SK-N-DZ (cell line): ENCODE measurements at places on chromosomes 12 and 14.
A peak's percentile ranks its signal among the peaks of the same experiment; 100 is the strongest.

DNA sequence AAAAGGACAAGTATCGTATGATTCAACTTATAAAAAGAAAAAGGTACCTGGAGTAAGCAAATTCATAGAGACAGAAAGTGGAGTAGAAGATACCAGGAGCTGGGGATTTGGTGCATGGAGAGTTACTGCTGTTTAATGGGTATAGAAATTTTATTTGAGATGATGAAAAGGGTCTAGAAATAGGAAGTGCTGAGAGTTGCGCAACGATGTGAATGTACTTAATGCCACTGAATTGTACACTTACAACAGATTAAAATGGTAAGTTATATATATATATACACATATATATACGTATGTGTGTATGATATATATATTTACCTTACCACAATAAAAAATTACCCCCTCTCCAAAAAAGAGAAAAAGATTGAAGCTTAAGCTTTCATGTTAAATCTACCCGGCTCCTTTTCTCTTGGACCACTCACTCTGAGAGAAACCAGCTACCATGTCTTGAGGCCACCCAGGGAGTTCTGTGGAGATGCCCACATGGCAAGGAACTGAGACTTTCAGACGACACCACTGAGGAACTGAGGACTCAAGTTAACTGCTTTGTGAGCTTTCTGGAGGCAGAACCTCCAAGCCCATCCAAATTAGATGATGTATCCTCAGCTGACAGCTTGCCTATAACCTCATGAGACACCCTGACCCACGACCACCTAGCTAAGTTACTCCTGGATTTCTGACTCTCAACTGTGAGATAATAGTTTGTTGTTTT, 130.0 kb upstream of the BTG1 start:
- DNase-seq: no peak

DNA sequence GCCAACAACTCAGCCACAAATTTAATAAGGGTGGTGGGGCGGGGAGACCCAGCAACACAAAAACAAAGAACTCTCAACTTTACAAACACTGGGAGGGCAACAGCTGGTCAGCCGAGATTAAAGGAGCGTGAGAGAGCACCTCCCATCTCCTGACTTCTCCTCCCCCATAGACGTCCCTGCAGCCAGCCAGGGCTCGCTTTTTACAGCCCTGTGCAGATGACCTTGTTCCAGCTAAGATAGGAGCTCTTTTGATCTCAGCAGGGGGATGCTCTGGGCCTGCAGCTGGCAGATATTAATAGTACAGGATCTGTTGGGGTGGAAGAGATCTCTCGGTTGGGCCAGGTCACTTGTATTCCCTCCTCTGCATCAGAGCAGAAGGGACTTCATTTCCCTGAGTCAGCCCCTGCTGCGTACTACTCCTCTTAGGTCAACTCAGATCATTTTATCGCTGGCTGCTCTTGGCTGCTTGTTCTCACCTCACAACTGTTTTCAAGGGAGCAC, 475.8 kb downstream of the RAD51B start:
- DNase-seq: peak; percentile 8

DNA sequence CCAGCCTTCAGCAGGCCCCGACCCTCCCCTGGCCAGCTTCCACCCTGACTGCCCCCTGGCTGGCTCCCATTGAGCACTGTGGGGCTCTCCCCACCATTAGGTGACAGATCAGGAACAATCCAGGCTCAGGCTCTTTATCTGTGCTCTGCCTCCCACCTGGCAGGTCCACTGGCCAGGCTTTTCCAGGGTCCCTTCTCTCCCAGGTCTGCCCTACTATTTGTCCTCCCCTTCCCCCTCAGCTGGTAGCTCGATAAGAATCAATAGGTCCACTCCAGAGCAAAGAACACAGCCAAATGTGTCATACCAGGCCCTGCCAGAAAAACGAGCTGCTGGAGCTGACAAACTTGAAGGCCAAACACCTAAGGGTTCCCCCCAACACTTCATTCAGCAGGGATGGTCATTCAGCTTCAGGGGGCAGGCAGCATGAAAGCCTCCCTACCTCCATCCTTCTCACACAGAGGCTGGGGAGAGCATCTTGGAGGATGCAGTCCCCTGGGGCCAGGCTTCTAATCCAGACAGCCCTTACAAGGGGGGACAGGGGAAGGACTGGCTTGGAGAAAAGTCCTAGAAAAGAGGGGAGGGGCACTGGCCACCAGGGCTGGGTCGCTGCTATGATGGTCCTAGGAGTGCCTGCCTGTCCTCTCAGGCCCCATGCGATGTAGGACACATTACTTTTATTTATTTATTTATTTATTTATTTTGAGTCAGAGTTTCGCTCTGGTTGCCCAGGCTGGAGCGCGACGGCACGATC, 1.9 kb upstream of the KRT18 start:
- DNase-seq: no peak

DNA sequence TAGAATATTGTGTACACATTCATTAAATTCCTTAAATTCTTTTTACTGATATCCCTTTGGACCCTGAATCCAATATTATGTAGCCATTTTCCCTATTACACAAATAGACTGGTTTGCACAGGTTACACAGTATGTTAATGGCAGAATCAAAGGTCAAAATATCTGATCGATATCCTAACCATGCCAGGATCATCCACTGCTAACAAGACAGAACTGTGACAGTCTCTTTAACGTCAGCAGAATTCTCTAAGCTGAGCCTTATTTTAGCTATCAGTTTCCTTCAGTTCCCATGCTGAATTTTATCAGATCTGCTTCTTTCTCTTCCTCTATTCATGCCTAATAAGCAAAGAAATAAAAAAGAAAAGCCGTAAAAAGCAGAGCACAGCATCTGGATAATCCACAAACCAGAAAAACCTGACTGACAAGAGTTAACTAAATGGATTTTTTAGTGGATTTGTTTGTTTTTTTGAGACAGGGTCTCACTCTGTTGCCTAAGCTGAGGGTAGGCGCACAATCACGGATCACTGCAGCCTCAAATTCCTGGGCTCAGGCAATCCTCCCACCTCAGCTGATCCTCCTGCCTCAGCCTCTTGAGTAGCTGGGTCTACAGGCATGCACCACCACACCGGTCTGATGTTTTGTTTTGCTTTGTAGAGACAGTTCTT, 130.4 kb downstream of the PAWR start:
- no peak for DNase-seq

DNA sequence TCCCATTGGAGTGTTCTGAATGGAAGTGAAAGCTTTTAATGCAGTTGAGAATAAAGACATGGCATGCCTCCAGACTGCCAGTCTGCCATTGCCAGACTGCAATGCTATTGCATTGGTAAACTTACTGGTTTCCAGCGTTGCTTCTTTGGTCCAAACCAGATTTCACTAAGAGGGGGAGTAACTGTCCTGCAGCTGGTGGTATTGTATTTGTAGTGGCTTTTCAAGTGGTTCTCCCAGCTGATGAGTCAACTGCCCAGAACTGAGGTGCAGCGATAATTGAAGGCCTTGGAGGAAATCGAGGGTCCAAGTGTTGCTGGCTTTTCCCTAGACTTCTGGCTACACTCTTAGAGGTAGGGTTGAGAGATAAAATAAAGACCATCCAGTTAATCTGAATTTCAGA, 31.9 kb downstream of the ERG28 start:
- no peak for DNase-seq

DNA sequence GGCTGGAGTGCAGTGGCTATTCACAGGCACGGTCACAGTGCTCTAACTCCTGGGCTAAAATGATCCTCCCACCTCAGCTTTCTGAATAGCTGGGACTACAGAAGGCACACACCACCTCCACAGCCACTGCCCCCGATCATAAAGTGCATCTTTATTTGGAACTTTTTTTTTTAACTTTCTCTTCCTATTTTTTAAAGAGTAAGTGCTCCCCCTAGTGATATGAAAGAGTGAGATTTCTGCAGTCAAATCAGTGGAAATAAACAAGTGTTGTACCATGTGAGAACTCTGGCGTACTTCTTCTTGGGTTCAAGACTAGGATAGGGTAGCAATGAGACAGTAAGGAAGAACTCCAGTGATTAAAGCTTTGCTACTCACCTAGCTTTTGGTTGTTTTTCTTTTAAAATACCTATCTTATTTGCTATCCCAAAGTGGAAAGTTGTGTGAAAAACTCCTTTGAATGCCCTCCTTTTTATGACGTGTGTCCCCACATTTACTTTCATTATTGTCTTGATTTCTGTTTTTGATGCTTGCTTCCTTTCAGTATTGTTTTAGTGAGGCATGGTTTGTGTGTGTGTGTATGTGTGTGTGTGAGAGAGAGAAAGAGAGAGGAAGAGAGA, 6.6 kb downstream of the PPP4R4 start:
- DNase-seq: peak; percentile 23

GRCh38 chr12:1319212-1319611, 275.2 kb downstream of the FBXL14 start:
- DNase-seq: no peak

- DNase-seq: no peak
Observed at GRCh38 chr14:78232231-78233000, 62.2 kb downstream of the NRXN3 start.

DNA sequence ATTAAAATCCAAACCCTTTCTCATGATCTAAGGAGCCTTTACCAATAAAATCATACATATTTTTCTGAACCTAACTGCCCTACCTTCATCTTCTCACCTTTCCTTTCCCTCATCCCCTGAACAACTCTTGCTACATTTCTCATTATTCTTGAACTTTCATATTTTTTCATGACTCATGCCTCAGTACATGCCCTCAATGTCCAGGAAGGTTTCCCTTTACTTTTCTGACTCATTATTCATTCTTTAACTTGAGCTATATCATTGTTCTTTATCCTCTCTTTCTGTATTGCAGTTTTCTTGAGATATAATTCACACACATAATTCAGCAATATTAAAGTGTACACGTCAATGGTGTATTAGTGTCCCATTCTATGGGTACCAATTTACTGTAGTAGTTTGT, 231.0 kb downstream of the ALG10B start:
- no peak for DNase-seq

GRCh38 chr14:67942080-67942710, 122.6 kb downstream of the RAD51B start:
- no peak for DNase-seq

GRCh38 chr12:54029529-54030441, 1.5 kb downstream of the HOXC6 start:
- no peak for DNase-seq

DNA sequence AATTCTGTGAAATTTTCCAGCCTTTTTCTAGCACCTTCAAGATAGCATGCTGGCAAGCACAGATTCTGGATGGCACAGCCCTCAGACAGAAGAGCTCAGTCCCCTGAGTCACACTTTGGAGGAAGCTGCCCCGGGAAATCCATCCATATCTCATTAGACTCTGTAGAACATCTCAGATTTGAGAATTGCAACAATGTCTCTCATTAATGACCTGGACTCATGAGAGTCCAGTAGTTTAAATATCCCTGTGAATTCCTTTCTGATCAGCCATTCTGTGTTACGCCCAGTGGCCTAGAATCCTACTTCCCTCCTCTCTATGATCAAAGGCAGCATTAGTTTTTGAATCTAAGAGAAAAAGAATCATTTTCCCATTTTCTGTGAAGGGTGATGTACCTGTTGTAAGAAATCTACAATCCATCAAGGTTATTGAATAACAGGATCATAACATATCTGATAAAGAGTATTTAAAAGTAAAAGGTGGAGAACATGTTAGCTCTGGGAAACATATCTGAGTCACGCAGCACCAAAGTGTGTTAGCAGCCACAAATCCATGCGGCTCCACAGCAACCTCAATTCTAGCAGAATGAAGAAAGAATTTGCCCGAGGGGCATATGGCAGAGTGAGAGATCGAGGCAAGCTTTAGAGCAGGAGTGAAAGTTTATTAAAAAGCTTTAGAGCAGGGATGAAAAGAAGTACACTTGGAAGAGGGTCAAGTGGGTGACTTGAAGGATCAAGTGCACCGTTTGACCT, 855.6 kb upstream of the TMEM132C start:
- DNase-seq: no peak

GRCh38 chr14:56168007-56168616, 49.9 kb downstream of the PELI2 start:
- no peak for DNase-seq

- DNase-seq: no peak
Observed at GRCh38 chr12:47226199-47226598, 146.4 kb upstream of the AMIGO2 start.

DNA sequence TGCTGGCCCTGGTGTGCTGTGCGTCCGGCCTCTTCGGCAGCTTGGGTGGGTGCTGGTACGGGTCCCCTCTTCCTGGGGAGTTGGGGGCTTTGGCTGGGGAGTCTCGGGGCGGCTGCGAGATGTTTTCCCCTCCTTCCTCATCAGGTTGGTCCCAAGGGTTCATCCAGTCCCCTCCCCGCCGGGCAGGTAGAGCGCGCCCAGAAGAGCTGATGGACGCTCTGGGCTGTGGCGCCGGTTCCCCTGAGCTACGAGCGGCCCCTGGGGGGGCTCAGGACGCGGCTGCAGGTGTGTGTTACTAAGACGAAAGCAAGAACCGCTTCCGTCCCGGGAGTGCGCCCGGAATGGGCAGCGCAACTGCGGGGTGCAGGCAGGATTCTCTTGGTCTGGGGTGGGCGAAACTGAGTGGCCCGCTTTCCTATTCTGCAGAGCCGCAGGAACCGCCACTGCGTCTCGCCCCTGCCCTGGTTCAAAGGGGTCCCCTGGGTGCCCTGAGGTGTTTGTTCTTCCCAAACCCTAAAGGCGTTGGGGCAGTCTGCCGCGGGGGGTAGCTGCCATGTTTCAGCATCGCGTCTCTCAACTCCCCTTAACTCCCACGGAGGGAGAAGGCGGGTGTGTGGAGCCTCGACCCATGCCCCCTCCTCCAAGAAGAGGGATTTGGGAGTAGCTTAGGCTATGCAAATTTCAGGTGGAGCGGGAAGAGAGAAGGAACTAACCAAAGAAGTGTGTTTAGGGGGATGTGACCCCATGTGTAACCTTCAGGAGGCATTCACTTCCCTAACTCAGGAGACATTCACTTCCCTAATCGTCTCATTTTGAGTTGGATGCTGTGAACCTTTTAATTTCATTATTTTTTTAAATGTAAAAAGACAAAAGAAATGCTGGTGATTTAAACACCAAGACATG, 1.2 kb downstream of the SLC24A4 start:
- no peak for DNase-seq

- no peak for DNase-seq
Observed at GRCh38 chr14:29458547-29458946, 469.1 kb downstream of the PRKD1 start.

GRCh38 chr12:49949866-49950265, 671 bp upstream of the AQP2 start:
- no peak for DNase-seq

DNA sequence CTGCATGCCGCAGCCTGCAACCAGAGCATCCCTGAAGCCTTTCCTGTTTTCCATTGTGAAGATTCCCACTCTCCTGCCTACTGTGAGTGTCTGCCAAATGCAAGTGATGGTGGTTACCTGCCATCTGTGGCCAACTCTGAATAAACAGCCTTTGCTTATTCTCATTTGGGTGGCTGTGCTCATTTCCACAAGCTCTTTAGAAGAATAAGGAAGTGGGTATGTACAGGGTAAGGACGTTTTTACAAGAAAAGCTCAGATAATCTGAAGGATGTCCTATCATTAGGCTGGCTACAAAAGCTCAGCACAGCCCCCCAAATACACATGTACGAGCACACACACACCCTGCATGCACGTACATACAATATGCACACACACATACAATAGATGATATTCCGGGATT, 7.3 kb upstream of the RNASE1 start:
- no peak for DNase-seq

GRCh38 chr12:48334808-48335207, 15.9 kb downstream of the ZNF641 start:
- no peak for DNase-seq

- DNase-seq: no peak
Observed at GRCh38 chr14:104103446-104104075, 18.1 kb downstream of the ASPG start.
